A549 treated with ZK216348 at 1 μM for 4 hours (cell line): ENCODE measurements at places on chromosomes 7 and 10. TPM values are rescaled to one million over a fixed set of nuclear protein-coding genes. Genes with fewer than 3 reads are reported as not detected.

The RHOBTB1 gene
- total RNA-seq: 8.8 to 12.8 TPM (median 9.4 TPM) in 5 replicates

The TRPV6 gene
- not detected in 5 replicates for total RNA-seq

The SPACDR gene
- 0.44 to 1.3 TPM (median 0.60 TPM) in 5 replicates for total RNA-seq

The MYH16 gene
- 0.27 to 1.2 TPM (median 0.74 TPM) in 5 replicates for total RNA-seq

The FLNC gene
- 2.6 to 7.3 TPM (median 4.4 TPM) in 5 replicates for total RNA-seq

The ANKRD30A gene
- 0.33 to 1.0 TPM (median 0.80 TPM) in 5 replicates for total RNA-seq

The ATP6V0A4 gene
- 0.09 to 0.34 TPM (median 0.28 TPM) in 5 replicates for total RNA-seq

The CYCS gene
- total RNA-seq: 196 to 375 TPM (median 233 TPM) in 5 replicates

The PRKCQ gene
- 3.9 to 4.8 TPM (median 4.3 TPM) in 5 replicates for total RNA-seq

The RASA4B gene
- 0.78 to 2.1 TPM (median 1.5 TPM) in 5 replicates for total RNA-seq

The CRTAC1 gene
- 1.0 to 1.4 TPM (median 1.2 TPM) in 5 replicates for total RNA-seq

The PRR15 gene
- total RNA-seq: 2.4 to 3.2 TPM (median 2.7 TPM) in 5 replicates

The ITGB1 gene
- total RNA-seq: 623 to 1,065 TPM (median 990 TPM) in 5 replicates

The NODAL gene
- total RNA-seq: not detected in 5 replicates

The UPK3B gene
- 8.1 to 18.7 TPM (median 17.6 TPM) in 5 replicates for total RNA-seq
